Activated T-cell treated with anti-CD3 and anti-CD28 coated beads, Interleukin-2, amount 50 U/mL, for 72 hours (primary cell): ENCODE measurements at places on chromosomes 13 and 19. TPM values are rescaled to one million over a fixed set of nuclear protein-coding genes. Genes with fewer than 3 reads are reported as not detected.
A peak's percentile ranks its signal among the peaks of the same experiment; 100 is the strongest.

The YJEFN3 gene
- 21.3 TPM for total RNA-seq

The LIM2 gene
- 1.0 TPM for total RNA-seq

The CRLF1 gene
- total RNA-seq, result not detected

GRCh38 chr19:45423033-45423588, 606 bp downstream of the ERCC1 start:
- H3K4me3 ChIP-seq, result peak overlapping the region; percentile 99
- H3K36me3 ChIP-seq, result peaks cover 8% of the 10 kb centered on the region
- DNase-seq, result no peak

DNA sequence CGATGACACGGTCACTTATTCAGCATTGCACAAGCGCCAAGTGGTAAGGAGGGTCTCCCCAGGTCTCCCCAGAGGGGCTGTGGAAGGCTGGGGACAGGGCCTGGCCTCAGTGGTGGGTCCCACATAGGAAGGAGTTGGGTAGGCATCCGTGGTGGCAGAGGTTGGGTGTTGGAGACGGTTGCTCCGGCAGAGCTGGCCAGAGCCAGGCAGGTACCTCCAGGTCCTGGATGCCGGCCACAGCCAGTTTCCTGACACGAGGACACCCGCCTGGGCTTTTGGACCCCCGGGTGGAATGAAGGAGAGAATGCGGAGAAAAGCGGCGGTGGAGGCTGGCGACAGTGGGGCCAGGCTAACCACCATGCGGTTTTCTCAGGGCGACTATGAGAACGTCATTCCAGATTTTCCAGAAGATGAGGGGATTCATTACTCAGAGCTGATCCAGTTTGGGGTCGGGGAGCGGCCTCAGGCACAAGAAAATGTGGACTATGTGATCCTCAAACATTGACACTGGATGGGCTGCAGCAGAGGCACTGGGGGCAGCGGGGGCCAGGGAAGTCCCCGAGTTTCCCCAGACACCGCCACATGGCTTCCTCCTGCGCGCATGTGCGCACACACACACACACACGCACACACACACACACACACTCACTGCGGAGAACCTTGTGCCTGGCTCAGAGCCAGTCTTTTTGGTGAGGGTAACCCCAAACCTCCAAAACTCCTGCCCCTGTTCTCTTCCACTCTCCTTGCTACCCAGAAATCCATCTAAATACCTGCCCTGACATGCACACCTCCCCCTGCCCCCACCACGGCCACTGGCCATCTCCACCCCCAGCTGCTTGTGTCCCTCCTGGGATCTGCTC, 1.3 kb upstream of the FFAR1 start:
- peak overlapping the region; percentile 90 for H3K4me3 ChIP-seq
- H3K27ac ChIP-seq, result peak overlapping the region; percentile 98
- no peaks in the 10 kb centered on the region for H3K36me3 ChIP-seq
- peak; percentile 87 for DNase-seq

DNA sequence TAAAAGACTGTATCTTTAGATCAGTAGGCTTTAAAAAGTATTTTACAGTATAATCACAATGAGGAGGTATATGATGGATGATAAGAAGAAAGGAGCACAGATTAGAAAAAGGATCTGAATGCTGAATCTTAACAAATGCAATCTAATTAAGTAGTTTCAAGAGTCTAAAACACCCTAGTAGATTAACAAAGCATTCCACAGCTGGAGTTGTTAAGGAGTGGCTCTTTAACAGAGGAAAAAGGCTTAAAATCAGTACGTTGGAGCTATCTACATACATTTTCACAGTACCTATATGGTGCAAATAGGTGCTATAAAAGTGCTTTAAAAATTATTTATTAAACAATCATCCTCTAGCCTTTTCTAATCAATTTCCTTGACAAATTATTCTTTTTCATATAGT, 34.5 kb downstream of the TSC22D1 start:
- H3K4me3 ChIP-seq, result no peak overlapping the region
- H3K27ac ChIP-seq, result no peak overlapping the region
- H3K4me1 ChIP-seq, result peaks cover 5% of the 10 kb centered on the region
- H3K36me3 ChIP-seq, result no peaks in the 10 kb centered on the region
- no peak for DNase-seq

- DNase-seq, result no peak
- H3K36me3 ChIP-seq, result peaks cover 9% of the 10 kb centered on the region
- H3K4me3 ChIP-seq, result no peak overlapping the region
- H3K4me1 ChIP-seq, result no peaks in the 10 kb centered on the region
These were observed 19.4 kb downstream of the NLRP11 start for GRCh38 chr19:55812449-55812848.

DNA sequence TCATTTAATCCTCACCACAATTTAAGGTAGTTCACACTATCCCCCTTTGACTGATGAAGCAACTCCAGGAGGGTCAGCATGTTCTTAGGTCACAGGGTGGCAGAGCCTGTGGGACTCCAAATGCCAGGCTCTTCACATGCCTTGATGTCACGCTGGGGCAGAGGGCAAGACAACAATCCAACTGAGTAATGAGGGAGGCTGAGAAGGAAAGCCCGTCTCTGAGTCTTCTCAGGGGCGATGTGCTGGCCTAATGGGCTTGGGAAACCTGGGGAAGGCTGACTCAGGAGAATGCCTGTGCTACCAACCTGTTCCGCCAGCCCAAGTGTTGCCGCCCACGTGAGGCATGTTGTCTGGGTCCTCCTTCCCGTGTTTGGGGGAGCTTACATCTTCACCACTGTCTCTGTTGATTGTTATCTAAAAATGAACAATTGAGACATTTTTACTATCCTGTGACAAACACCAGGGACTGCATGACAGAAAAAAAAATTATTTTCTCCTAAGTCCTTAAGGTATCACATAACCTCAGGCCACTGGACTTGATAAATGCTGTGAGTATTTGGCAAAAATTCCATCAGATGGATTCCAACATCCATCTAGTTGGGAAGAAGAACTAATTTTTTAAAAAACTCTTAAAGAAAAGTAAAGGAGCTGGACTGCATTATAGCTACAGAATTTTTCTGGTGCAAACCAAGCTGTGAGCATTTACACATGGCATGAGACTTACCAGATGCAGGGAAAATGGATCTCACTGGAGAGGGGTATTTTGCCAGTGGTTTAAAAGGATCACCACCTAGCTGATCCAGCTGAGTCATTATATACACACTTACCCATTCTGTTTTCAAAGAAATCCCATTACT, 157.5 kb downstream of the RGCC start:
- no peaks in the 10 kb centered on the region for H3K27me3 ChIP-seq
- H3K36me3 ChIP-seq, result peaks cover 6% of the 10 kb centered on the region

DNA sequence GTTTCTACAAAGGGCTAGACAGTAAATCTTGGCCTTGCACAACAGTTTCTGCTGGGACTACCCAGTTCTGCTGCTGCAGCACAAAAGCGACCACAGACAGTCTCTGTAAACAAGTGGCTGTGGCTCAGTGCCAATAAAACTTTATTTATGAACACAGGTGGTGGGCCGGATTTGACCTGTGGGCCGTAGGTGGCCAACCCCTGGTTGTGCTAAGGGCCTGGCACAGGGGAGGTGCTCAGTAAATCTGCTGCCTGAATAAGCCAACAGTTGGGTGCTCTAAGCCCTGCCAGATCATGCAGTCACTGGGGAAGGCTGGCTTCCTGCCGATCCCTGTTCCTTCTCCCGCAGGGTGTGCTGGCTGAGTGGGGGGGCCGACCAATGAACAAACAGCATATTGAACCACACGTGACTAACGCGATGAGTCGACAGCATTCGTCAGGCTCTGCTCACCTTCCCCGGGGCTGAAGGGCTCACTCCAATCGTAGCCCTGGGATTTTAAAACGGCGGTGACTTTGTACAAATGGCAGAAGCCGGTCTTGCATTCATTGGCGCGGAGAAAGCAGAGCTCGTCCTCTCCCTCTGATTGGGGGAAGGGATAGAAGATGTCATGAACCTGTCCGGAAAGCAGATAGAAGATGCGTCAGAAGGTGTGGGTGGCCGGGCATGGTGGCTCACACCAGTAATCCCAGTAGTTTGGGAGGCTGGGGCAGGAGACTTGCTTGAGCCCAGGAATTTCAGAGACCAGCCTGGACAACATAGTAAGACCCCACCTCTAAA, 24.3 kb upstream of the MYDGF start:
- H3K4me3 ChIP-seq, result no peak overlapping the region
- H3K4me1 ChIP-seq, result no peaks in the 10 kb centered on the region
- H3K27ac ChIP-seq, result no peak overlapping the region
- no peak for DNase-seq
- peaks cover 16% of the 10 kb centered on the region for H3K36me3 ChIP-seq
- H3K27me3 ChIP-seq, result no peaks in the 10 kb centered on the region
